ENCODE measurements at places on chromosomes 3 and 15.

DNA sequence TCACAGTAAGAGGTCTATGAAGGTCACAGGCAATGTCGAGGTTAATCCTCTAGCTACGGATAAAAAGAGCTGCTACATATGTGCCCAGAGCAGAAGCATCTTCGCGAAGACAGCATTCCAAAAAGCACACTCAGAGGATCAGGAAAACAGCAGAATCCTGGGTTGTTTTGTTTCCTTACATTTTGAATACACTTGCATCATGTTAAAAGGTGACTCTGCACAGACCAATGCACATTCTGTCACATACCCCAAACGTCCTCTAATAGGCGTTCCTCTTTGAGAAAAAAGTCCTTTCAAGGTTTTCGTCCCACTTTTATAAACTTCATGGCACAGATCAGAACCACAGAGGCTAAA, 52.7 kb downstream of the VGLL4 start:
- DNase-seq, result no peak

DNA sequence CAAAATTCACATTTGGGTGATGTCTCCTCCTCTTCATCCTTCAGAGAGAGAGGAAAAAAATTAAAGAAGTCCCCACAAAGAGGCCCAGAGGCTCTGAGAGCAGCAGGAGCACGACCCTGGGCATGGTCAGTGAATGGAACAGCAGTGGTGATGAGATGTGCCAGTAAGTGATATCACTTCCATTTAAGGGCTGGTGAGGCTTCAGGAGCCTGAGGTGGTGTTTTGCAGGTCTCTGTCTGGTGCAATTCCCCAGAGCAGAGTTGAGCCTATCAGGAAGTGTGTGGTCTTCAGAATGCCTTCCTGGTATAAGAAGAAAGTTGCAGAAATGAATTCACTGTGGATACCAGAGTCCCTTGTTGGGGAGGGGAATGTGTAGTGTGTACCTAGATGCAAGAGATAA, 21.4 kb downstream of the ERICH6 start:
- DNase-seq, result no peak

- no peak for DNase-seq
These were observed 47.8 kb downstream of the FNDC3B start for GRCh38 chr3:172087198-172087597.

- DNase-seq, result no peak
These were observed 7.9 kb downstream of the RTF1 start for GRCh38 chr15:41424809-41425208.

DNA sequence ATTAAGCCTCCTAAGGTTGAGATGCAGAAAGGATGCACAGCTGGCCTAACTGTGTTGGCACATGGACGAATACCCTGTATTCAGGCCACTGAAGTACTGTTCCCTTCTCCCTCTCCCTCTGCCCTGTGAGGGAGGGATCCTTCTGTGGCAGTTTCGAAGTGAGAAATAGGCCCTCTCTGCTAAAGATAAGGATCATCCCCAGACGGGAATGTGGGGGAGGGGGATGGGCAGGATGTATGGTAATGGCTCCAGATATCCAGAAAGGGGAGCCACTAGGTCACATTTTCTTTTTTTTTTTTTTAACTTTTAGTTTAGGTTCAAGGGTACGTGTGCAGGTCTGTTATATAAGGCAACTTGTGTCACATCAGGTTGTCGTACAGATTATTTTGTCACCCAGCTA, 463.1 kb downstream of the TBL1XR1 start:
- no peak for DNase-seq

- no peak for DNase-seq
These were observed 149.1 kb upstream of the HACD2 start for GRCh38 chr3:123733805-123734526.

GRCh38 chr15:79455943-79456342, 23.8 kb downstream of the MINAR1 start:
- no peak for DNase-seq

GRCh38 chr3:159451482-159451881, 537.2 kb upstream of the IL12A start:
- DNase-seq, result no peak

GRCh38 chr3:122668930-122669730, 11.5 kb upstream of the PARP14 start:
- no peak for DNase-seq

GRCh38 chr3:99410789-99411311, 227.5 kb upstream of the COL8A1 start:
- DNase-seq, result no peak

DNA sequence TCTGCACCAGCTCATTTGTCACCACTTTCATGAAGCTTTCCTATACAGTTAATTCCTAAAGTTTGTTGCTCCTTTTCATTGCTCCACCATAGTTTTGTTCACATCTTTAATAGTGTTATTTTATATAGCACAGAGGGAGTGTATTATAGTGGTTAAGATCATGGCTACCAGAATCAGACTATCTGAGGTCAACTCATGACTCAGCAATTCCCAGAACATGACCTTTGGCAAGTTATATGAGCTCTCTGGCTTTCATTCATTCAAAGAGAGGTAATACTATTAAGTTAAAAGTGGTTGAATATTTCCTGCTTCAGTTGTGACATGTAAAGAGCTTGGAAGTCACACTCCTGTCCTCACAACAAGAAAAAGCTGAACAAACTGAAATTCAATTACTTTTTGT, 1073.5 kb downstream of the NAALADL2 start:
- DNase-seq, result no peak

DNA sequence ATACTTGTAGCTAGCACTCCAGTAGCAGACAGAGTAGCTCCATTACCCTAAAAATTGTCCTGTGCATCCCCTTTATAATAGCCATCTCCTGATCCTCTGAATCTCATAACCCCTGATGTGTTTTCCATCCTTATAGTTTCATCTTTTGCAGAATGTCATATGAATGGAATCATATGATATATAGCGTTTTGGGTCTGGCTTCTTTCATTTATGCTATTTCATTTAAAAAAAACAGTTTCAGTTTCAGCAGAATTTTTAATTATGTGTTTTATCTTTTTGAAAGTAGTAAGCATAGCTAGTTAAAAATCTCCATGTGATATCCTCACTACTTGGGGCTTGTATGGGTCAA, 132.7 kb downstream of the KLF13 start:
- no peak for DNase-seq

DNA sequence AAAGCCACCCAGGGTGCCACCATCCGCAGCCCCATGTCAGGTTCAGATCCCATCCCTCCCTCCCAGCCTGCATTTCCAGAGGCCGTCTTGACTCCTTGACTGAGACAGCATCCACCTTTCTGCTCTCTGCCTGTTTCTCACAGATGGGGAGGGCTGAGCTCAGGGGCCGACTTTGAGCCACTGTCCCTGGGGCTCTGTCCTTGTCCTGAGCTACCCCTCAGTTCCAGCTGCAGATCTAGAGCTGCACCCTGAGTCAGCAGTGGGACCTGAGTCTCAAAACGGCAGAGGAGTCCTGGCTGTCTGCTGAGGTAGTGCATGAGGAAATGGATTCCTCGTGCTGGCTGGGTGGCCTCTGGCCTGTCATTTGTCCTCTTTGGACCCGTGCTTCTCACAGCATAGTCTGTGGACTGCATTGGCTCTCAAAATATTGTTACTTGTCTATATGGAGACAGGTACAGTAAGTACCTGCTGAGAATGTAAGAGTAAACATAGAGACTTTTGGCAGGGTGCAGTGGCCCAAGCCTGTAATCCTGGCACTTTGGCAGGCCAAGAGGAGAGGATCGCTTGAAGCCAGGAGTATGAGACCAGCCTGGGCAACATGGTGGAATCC, 22.3 kb downstream of the RPLP1 start:
- no peak for DNase-seq

DNA sequence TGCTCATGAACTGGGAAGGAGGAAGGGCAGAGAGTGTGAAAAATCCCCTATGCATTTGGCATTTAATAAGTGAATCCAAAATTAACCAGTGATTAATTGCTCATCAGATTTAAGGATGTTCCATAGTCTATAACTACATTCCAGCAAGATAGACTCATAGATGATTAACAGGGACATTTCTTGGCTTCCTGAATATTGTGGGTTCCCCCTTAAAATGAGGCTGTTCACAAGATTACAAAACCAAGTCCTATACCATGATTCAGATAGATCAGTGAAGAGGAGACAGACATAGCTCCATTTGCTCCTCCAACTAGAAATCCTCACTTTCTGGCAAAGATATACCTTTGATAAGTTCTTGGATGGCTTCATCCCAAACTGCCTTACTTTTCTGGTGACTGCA, 15.4 kb downstream of the RASGRP1 start:
- no peak for DNase-seq

GRCh38 chr15:23035964-23036566, 3.3 kb downstream of the TUBGCP5 start:
- peak; percentile 39 for DNase-seq

DNA sequence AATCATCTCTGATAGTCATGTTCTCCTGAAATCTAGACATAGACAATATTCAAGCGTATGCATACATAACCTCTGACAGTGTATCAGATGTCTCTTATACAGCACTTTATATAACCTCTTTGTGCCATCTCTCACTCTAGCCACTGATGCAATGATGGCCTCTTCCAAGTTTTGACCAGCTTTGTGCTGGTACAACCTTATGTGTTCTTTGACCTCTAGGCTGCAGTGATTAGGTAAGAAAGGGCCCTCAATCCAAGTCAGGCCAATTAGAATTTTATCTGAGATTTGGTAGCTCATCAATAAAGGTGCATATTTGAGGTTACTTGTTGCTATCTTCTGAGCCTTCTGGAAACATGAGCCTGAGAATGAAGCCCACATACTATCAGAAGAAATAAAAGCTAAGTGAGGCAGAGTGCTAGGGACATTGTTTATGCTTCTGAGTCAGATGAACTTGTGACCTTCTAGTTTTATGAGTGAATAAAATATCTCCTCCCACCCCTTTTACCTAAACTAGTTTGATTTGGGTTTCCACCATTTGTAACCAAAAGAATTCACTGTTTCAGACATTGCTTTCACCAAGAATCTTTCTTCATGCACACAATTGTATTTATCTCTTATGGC, 283.2 kb upstream of the SUCLG2 start:
- DNase-seq, result no peak

- DNase-seq, result no peak
These were observed 181.9 kb downstream of the CDIN1 start for GRCh38 chr15:36761132-36761847.

DNA sequence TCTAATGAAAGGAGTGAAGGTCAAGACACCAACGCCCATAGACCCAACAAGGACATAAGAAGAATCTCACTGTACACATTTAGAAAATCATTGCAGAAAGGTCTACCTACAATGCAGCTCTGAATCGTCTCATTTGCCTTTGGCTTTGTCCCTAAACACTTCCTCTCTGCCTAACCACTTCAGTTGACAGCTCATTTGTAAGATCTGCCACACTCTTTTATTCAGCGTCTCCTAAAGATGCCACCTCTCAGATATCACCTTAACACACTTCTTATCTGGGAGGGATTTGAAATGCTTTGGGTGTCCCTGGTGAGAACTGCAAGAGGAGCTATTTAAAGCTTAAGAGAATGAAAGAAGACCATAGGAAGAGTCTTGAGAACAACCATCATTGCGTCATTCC, 38.7 kb downstream of the RAB27A start:
- DNase-seq, result no peak

GRCh38 chr3:25572919-25573385, 91.8 kb downstream of the TOP2B start:
- no peak for DNase-seq

GRCh38 chr15:76191539-76192244, 119.6 kb downstream of the ETFA start:
- DNase-seq, result no peak

GRCh38 chr3:147652651-147653366, 243.6 kb downstream of the ZIC1 start:
- no peak for DNase-seq

- DNase-seq, result peak; percentile 55
These were observed 4.4 kb downstream of the DALRD3 start for GRCh38 chr3:49013738-49014660.

- no peak for DNase-seq
These were observed 36.8 kb downstream of the MTMR10 start for GRCh38 chr15:30954674-30955073.

DNA sequence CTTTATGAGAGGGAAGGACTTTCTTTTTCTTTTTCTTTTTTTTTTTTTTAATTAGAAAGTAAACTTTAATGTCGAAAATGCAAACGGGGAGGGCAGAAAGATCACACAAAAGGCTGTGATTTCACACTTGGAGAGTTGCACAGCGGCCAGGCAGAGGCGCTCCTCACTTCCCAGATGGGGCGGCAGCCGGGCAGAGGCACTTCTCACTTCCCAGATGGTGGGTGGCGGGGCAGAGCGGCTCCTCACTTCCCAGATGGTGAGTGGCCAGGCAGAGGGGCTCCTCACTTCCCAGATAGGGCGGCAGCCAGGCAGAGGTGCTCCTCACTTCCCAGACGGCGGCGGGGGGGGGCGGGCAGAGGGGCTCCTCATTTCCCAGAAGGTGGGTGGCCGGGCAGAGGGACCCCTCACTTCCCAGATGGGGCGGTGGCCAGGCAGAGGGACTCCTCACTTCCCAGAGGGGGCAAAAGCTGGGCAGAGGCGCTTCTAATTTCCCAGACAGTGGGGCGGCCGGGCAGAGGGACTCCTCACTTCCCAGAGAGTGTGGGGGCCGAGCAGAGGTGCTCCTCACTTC, 88.6 kb downstream of the ATP2B2 start:
- DNase-seq, result no peak

- no peak for DNase-seq
These were observed 2.5 kb upstream of the GPR171 start for GRCh38 chr3:151205482-151205881.

- no peak for DNase-seq
These were observed 124.2 kb downstream of the ASB7 start for GRCh38 chr15:100726421-100727190.

- no peak for DNase-seq
These were observed 84.6 kb upstream of the CDV3 start for GRCh38 chr3:133488785-133489367.

DNA sequence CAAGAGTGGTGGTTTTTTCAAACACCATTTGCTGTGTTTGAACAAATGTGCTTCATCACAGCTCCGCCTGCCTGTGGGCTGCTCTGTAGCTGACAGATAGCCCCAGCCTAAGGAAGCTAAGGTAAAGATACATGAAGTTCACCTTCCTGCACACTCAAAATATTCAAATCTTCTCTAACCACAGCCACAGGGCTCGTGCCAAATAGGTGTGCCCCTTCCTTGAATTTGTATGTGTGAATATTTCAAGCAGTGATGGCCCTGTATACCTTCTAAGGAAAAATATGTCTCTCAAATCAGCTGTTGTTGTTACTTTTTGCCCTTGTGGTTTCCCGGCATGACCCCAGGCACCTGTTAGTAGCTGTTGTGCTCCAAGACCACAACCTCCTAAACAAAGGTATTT, 92.8 kb downstream of the CCNL1 start:
- peak; percentile 21 for DNase-seq

DNA sequence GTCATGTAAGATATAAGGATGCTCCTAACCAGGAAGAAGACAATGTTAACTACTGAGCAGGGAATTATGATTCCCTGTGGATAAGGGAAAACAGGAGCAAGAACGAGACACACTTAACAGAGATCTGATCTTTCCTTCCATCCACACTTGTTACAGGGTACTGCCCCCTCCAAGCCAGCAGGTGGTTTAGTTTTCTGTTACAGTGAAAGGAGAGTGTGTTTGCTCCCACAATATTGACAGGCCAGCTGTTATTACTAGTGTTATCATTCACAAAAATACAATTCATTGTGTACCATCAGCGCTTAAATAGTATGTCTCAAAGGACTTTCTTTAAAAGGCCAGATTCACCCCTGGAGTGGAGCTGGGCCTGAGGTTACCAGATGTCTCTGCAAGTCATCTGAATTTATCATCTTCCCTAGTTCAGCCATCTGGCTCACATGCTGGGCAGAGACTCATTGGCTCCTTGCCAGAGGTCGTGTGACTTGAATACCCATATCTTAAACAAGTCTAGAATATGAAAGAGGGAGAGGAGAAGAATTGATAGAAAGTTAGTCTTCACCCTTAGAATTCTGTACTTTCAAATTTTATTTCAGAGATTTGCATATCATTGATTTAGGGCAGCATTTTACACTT, 16.8 kb upstream of the FMN1 start:
- DNase-seq, result no peak
